NCI-H774 (cell line): ENCODE measurements at places on chromosomes 11 and 22.

DNA sequence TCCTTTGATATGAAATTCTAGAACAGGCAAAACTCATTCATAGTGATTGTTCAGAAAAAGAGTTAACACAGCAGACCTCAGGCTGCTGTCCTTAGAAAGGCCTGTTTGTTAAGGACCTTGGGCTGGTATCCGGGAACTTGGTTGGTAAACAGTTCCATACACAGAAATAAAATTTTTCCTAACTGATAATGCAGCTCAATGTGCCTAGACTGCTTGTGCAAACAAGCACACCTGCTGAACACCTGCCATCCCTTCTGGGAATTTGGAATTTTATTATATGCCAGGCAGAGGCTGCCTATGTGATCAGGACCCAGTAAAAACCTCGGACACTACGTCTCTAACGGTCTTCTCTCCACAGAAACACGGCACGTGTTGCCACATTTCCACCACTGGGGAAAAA lies 11.5 kb downstream of the THAP12 start:
- peak; percentile 29 for DNase-seq

DNA sequence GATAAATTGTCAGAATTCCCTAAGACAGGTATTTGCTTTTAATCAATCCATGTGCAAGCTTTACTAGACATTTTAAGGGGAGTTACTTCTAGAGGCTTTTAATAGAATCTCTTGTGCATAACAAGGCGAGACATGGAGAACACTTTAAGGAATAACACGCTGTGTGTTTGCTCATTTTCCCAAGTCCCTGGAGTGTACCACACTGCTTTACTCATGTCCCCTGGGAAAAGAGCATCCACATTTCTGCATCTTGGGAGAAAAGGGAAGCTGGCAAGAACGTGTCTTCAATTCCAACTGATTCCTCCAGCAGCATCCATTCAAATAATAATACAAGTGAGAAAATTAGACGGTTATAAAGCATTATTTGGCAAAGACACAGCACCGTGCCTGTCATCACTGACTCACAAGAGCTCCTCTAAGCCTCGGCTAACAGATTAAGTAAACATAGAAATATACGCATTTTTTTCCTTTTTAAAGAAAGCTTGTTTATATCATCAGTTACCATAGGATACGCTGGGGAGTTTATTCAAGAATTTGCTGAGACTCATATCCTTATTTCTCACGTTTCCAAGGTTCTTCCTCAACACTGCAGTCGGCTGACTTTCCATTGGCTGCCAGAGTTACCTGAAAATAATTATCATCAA lies 121.5 kb downstream of the CD44 start:
- no peak for DNase-seq

GRCh38 chr11:33753304-33753967 lies 17.2 kb upstream of the CD59 start:
- no peak for DNase-seq

GRCh38 chr11:87493516-87493915 lies 455.8 kb downstream of the TMEM135 start:
- no peak for DNase-seq

GRCh38 chr11:18502352-18502751 lies 24.4 kb downstream of the TSG101 start:
- DNase-seq, result no peak

GRCh38 chr11:94780432-94780831 lies 12.3 kb downstream of the AMOTL1 start:
- no peak for DNase-seq

DNA sequence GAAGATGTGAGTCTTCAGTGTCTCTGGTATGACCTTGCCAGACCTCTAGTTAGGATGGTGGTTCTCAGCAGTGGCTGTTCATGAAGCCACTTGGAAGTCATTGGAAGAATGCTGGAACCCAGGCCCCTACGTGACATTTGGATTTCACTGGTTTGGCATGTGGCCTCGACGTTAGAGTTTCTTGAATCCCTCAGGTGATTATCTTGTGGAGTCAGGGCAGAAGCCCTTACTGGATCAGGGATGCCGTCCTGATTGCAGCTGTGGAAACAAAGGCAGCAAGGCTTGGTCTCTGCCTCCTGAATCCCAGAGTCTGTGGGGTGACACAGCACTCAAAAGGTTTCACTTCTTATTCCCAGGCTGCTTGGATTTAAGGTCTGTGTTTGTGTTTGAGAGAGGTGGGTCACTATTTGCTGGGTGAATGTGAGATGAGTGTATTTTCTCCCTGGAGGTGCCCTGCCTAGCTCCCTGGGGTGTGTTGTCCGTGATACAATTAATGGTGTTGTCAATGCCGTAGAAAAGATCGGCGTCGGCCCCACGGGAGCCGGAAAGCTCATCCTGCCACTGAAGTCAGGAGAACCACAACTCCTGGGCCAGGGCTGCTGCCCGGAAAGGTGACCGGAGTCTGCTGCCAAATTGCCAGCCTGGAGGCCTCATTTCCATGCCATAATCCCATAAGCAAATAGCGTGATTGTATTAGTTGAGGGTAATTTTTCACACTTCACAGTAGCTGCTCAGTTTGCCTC lies 939.0 kb downstream of the BRD1 start:
- DNase-seq, result no peak

DNA sequence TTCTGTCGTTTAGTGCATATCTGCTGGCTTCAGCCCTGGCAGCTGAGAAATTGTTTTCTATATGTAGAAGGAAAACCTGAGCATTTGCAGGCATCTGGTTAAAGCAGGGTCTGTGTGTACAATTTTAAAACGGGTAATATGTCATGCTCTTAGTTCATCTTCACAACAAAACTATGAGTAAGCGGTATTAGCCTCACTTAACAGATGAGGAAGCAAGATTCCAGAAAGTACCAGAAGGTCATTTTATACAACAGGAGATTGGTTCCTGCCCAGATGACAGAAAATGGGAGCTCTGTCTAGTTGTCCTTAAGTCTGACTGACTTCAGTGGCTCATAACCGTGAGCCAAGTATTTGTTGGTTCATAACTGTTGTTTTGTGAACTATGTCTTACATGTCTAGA lies 1.1 kb downstream of the TIMM10B start:
- no peak for DNase-seq

DNA sequence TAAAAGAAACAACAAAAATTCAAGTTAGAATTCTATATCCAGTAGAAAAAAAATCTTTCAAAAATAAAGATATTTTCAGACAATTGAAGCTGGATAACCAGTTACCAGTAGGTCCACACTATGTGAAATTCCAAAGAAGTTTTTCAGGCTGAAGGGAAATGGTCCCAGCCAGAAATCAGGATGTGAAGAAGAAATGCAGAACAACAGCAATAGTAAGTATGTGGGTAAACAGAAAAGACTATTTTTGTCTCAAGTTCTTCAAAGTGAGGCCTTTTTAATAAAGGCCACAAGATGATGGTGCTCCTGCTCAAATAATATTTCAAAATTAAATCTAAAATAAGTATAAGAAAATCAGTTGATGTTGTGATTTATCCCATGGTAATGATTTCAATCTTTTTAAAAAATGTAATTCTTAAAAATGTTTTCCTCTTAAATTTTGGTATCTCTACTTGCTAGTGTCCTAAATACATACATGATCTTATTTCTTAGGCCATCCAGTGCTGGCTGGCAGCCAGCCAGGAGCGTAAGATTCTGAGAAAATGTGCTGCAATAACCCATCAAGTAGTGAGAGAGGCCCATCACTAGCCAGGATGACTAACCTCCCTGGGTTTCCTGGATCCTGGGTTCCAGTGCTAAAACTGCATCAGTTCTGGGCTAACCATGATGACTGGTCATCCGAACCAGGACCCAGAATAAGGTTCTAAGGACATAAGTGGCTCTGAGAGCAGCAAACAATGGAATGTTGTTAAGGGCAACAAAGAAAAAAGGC lies 15.6 kb upstream of the UCP3 start:
- DNase-seq, result no peak

GRCh38 chr11:43943372-43943930 lies 1.0 kb downstream of the C11orf96 start:
- no peak for DNase-seq

DNA sequence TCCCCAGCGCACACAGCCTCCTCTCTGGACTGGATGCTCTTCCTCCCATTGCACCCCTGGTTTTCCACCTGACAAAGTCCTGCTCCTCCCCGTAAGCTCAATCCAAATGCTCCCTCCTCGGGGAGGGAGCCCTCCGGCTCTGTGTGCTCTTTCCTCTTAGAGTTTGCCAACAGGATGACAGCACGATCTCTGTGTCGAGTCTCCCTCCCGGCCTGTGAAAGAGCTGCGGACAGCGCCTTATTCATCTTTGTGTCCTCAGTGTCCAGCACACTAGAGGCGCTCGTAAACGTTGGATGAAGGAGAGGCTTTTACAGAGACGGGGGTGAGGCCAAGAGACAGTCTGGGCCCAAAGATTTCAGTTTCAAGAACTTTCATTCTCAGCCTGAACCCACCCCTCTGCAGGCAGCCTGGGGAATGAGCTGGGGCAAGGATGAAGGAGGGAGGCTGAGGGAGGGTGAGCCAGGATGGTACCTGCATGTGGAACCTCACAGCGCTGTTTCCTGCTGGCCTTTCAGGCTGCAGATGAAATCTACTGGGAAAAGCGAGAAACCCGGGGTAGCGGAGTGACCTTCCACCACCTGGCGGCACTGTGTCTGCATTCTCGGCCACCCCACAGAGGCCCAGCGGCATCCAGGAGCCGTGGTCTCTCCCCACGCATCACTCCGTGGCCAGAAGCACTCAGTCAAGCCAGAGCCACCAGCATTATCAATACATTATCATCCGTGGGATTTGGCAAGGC lies 8.5 kb upstream of the TMPRSS4 start:
- DNase-seq, result no peak

DNA sequence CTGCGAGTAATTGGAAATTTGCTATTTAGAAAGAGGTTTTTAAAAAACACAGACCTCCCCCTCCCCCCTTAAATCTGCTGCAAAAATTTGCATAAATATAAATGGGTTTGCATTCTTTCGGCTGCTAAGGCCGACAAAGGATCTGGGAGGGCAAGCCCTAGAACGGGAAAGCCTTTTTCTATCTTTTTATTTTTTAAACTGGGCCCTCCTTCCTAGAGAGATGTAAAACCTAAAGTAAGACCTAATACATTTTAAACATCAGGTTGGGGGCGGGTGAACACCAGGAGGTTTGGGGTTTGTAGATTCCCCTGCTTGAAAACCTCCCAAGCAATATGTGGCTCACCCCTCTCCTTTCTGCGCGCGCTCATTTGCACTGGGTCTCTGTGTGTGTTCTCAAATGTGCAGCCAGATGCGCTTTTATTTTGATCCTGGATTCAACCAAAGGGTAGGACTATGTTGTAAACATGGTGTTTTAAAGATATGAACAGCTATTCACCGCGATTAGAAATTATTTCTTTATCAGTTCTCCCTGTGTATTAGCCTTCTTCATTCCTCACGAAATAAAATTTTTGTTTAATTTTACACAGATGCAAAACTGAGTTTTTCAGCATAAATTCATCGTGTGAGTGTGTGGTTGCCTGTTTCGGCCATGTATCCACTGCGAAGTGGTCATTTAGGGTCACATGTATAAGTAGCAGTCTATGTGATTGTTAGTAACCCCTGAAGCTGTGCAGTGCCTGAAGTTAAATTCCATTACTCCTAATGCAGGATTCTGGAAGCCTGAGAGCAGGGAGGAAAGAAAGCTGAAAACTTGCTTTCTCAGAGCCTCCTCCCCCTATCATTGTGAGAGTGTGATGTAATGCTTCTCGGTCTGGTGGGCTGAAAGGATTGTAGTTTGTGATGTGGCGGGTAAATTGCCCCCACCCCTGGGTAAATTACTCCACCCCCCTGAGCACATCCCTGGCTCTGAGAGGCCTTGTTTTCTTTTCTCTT lies 988 bp downstream of the TNRC6B start:
- no peak for DNase-seq

DNA sequence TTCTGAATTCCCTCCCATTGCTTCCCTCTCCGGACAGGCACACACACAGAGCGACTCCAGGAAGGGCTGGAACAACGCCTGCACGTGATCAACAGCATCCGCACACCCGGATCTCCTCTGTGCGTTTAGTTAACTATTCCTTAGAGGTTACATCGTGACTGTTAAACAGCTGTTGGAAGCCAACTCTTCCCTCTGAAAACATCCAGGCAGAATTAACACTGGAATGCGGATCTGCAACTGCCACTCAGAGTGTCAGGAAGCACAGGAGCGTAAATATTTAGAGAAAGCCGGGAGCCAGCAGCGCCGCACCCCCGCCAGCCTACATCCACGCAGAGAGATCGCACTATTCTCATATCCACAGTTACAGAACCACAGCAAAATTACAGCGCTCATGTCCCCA lies 46.2 kb downstream of the SHANK2 start:
- DNase-seq, result no peak

GRCh38 chr11:35905646-35906276 lies 38.1 kb upstream of the LDLRAD3 start:
- DNase-seq, result no peak
